ENCODE measurements at places on chromosomes 2 and 18.

- DNase-seq, result no peak
Observed at GRCh38 chr2:226583715-226584114, 215.9 kb downstream of the IRS1 start.

GRCh38 chr2:219173176-219173575 is 3.3 kb upstream of the SLC23A3 start:
- no peak for DNase-seq

DNA sequence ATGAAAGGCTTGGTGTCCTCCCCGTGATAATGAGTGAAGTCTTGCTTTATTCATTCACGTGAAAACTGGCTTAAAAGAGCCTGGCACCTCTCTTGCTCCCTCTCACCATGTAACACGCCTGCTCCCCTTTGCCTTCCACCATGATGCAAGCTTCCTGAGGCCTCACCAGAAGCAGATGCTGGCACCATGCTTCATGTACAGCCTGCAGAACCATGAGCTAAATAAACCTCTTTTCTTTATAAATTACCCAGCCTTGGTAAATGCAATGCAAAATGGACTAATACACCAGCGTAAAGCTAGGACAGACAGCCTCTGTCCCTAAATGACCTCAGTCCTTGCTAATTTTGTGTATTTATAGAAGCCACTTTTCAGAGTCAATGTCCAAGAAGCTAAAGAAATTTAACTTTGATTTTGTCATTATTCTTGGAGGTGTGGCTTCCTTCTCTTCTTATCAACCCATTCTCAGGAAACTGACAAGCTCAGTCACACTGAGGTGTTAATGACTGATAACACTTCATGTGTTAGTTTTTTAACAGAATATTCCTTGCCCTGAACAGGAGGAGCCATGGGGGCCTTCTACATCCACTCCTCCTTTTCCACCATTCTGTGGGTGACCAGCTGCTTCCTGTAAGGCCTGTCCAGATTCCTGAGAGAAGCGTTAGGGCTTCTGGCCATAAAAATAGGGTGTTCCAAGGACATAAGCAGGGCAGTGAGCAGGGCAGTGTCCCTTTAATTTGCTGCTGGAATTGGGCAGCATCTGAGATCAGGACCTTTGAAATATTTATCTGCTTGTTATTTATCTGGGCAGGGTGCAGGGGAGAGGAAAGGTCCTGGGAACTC is 38.0 kb upstream of the EPAS1 start:
- DNase-seq, result no peak

GRCh38 chr2:196635156-196635555 is 4.4 kb upstream of the CCDC150 start:
- DNase-seq, result no peak

GRCh38 chr2:43311276-43311675 is 84.9 kb upstream of the ZFP36L2 start:
- DNase-seq, result no peak

DNA sequence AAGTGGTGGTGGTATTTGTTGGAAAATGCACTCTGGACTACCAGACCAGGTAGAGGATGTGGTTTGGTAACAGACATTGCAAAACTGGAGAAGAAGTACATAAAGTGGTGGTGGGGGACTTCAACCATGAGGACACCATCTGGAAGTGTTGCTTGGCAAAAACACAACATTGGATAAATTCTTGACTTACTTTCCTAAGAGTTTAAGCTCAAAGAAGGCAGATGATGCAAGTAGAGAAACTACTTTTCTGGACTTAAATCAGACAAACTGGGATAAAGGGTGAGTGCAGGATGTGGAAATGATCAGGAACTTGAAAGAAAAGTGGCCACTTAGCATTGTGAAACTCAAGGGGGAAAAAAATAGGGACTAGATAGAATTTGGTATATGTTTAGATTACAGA is 487.4 kb downstream of the ZEB2 start:
- no peak for DNase-seq

DNA sequence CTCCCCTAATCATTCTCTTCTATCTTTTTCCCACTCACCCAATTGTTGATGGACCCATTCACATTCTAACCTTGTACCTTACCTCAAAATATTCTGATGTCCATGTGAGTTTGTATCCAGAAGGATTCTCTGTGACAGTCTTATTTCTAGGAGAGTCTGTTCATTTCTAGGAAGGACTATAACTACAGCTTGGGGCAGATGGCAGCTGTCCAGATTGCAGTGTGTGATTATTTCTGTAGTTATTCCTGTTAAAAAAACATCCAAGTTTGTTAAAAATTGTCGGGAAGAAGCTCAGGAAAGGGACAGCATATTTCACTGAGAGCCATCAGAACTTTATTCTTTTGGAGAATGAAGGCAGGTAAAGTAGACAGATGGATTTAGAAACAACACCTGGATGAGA is 142.6 kb downstream of the RAPGEF4 start:
- DNase-seq, result no peak

- DNase-seq, result no peak
Observed at GRCh38 chr2:240140920-240141319, 462 bp upstream of the OTOS start.

DNA sequence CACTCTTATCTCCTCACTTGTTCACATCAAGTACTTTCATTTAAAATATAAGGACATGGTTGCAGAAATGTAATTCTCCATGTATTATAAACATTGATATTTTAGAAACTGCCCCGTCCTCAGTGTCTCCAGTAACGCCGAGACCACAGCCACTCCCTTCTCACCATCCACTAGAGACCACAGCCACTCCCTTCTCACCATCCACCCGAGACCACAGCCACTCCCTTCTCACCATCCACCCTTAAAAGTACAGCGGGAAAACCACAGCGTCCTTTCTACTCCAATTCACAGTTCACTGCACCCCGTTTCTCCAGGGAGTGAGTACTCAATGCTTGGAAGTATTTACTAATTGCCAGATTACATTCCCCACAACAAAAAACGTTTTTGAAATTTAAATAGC is 1452.2 kb upstream of the ACVR2A start:
- no peak for DNase-seq

- DNase-seq, result no peak
Observed at GRCh38 chr2:46047290-46047689, 249.9 kb upstream of the EPAS1 start.

- no peak for DNase-seq
Observed at GRCh38 chr2:41204315-41204714, 752.4 kb upstream of the SLC8A1 start.

DNA sequence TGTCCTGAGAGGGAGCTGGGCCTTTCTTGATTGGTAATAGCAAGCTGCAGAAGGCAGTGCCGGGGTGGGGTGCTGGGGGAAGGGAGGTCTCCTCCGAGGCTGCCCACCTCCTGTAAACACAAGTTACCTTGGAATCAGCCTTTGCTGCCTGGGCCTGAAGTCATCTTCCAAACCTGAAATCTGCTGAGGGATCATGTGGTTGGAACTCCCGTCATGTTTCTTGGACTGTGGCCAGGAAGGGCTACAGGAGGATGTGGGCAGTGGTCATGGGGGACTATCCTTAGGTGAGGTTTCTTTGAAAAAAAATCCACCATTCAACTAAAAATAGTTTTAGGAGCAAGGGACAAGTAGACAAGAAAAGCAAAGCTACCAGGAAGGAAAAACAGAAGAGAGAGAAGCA is 74.2 kb downstream of the CDK15 start:
- no peak for DNase-seq

DNA sequence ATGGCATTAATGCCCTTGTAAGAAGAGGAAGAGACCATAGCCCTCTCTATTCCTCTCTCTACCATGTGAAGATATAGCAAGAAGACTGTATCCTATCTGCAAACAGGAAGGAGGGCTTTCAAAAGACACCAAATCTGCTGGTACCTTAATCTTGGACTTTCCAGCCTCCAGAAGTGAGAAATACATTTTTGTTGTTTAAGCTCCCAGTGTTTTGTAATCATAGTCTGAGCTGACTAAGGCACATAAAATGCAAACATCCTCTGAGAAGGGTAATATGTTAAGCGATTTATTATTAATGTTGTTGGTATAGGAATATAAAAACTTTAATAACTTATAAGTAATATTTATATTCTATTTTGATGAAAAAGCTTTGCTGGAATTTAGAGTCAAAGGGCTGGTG is 559.8 kb downstream of the SUCLG1 start:
- no peak for DNase-seq

All from stimulated activated CD4-positive, alpha-beta T cell treated with anti-CD3 and anti-CD28 coated beads, Interleukin-15, amount 100 ng/mL, for 1 hour (primary cell).